ENCODE measurements at places on chromosomes 2 and 18.

DNA sequence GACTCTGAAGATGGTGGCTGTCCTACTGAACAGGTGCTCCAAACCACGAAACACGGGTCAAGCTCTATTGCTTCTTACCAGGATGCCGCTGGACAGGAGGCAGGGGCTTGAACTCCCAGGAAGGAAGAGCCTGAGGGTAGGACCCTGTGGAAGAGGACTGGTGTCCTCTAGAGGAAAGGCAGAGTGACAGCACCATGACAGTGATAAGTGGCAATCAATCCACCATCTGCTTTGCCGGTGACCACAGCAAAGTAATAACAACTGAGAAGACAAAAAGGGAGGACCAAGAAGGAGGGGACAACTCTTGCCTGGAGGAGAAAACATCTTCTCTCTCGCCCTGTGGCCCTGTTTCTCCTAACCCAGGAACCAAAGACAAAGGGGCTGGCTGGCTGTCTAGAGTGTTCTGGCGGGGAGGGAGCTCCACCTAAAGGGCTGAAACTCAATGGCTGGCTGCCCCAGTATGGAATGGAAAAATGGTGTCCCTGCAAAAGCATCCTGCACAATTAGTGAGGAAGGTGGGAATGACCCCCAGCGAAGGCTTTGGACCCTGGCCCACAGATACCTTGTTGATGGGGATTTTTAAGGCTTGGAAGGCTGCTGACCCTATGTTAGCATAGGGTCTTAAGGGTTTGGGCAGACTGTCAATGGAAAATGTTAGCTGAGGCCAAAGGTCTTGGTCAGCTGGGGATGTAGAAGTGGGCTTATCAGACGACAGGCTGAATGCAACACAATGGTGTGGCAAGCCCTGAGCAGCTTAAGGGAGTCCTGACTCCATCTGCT is 35.4 kb downstream of the PROC start:
- DNase-seq, result peak; percentile 84

- peak; percentile 78 for DNase-seq
Observed at GRCh38 chr2:149033716-149034115, 4.8 kb upstream of the LYPD6B start.

GRCh38 chr18:29874519-29875098 is 1167.9 kb downstream of the DSC3 start:
- peak; percentile 67 for DNase-seq

GRCh38 chr2:26706616-26707473 is 14.3 kb downstream of the KCNK3 start:
- DNase-seq, result no peak

- peak; percentile 90 for DNase-seq
Observed at GRCh38 chr2:113138428-113139322, 11.3 kb downstream of the IL1RN start.

DNA sequence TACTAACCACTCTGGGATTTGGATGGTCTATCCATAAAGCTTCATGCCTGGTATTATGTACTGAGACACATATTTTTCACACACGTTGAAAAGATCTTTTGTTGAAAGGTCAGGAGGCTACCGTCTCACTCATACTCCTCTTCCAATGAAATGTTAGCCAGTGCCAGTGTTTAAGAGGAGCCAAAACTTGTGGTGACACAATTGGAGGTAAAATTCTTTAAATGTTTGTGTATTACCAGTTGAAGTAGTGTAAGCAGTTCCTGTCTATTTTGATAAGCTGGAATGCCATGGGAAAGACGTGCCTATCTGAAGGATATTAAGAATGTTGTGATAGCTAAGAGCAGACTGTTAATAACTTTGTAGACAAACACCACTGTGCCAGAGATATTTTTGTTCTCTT is 32.1 kb downstream of the MARCHF7 start:
- DNase-seq, result no peak

DNA sequence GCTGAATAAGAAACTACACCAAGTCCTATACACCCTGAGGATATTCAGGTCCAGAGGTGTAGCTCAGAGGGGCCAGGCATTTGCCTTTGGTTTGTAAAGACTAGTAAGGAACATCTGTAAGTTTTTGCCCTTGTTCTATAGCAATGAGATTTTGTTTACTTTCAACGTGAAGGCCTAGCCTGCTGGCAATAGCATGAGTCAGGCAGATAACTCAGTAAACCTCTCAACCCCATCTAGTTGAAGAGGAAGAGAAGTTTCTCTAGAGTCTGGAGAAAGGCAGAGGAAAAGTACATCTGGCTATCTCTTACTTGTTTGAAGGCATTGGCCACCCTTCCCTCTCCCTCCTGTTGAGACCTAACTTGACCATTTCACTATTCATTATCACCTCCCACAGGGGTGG is 70.3 kb upstream of the ZNF521 start:
- peak; percentile 6 for DNase-seq

DNA sequence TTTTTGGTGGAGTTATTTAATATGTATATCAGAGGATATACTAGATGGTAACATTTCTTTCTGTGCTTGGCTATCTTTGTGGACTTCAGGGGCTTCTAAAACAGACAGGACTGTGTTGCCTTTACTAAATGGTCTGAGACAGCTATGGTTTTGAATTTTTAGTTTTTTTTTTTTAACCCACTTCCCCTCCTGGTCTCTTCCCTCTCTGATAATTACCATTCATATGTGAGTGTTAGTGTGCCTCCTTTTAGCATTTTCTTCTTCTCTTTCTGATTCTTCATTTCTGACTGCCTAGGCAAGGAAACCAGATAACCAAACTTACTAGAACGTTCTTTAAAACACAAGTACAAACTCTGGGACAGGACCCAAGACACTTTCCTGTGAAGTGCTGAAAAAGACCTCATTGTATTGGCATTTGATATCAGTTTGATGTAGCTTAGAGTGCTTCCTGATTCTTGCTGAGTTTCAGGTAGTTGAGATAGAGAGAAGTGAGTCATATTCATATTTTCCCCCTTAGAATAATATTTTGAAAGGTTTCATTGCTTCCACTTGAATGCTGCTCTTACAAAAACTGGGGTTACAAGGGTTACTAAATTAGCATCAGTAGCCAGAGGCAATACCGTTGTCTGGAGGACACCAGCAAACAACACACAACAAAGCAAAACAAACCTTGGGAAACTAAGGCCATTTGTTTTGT is 52.7 kb downstream of the SMAD4 start:
- DNase-seq, result no peak

- peak; percentile 50 for DNase-seq
Observed at GRCh38 chr18:39448942-39449341, 1883.3 kb upstream of the CELF4 start.
